Brain microvascular endothelial cell (primary cell): ENCODE measurements at places on chromosomes 3 and 15.

DNA sequence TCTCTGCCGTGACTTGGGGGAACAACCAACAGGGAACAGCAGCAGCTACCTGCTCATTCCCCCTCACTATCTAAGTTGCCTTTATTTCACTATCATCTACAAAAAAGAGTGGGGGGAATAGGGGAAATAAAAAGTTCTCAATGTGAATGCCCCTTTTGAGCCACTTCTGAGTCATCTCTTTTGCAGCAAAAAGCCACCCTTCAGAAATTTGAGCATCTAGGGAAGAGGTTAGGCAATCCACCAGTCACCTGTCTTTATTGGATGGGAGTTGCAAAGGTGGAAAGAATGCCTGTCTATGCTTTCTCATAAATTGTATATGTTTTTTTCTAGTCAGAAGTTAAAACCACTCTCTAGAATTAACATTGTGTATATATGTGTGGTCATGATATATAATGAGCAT lies 41.1 kb downstream of the GPD1L start:
- DNase-seq = no peak

DNA sequence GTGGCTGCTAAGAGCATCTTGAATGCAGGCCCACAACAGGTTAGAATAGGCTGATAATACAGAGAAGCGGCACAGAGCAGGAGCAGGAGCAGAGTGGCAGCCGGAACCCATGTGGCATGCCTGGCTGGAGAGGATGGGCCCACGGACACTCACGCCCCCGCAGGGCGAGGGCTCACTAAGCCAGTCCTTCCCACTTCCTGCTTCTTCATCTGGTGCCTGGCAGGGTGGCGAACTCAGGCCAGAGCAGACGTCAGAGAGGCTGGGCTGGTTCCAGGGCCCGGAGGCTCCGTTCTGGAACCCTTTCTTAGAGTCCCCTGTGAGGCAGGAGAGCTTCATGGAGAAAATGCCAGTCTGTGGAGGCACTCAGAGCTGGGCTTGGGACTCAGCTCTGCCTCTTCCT lies 195.1 kb downstream of the NTRK3 start:
- DNase-seq = no peak

GRCh38 chr3:75781079-75781745 lies 4.1 kb downstream of the ZNF717 start:
- DNase-seq = no peak

- DNase-seq = no peak
Observed at GRCh38 chr3:171260466-171260865, 199.7 kb downstream of the TNIK start.

GRCh38 chr3:161852744-161853143 lies 356.1 kb downstream of the OTOL1 start:
- DNase-seq = no peak

DNA sequence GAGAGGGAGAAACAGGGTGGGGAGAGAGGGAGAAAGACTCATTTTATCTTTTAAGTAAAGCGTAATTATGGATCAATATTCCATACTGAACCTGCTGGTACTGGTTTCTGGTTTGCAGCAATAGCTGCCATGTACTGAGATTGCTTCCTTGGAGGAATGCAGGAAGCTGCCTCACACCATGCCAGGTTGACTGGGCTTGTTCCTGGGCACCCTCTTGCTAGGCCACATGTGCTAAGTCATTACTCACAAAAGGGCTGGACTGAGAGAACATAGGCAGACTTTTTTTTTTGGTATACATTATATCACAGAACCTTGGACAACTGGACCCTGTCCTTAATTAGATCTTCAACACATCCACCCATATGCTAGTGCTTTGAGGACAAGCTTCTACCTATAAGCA lies 193.4 kb downstream of the ZNF621 start:
- DNase-seq = no peak

DNA sequence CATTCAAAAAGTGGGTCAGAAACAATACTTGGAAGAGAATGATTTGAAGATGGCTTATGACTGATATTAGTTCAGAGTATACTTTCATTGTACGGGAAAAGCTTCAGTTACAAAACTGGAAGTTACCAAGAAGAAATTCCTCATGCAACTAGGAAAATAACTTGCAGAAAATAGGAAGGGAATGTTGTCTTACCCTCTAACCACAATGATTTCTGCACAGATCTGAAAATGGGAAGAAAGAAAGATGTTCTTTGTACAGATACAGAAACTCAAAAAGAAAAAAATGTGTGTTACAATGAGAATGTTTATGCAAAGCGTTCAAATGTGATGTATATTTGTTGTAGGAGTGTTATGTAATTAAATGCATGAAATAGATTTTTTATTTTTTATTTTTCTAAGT lies 3.7 kb downstream of the ZNF280D start:
- no peak for DNase-seq

DNA sequence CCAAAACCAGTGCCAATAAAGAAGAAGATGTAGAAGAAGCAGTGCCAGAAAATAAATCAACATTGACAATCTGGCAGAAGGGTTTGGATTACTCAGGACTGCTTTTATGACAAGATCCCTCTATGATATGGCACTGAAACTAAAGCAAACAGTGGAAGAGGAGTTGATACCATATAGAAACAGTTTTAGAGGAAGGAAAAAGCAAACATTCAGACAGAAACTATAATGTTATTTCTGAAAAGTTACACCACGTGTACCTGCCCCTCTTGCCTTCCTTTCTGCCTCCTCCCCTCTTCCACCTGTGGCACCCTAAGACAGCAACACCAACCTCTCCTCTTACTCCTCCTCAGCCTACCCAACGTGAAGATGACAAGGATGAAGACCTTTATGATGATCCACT lies 63.0 kb downstream of the SFMBT1 start:
- no peak for DNase-seq

DNA sequence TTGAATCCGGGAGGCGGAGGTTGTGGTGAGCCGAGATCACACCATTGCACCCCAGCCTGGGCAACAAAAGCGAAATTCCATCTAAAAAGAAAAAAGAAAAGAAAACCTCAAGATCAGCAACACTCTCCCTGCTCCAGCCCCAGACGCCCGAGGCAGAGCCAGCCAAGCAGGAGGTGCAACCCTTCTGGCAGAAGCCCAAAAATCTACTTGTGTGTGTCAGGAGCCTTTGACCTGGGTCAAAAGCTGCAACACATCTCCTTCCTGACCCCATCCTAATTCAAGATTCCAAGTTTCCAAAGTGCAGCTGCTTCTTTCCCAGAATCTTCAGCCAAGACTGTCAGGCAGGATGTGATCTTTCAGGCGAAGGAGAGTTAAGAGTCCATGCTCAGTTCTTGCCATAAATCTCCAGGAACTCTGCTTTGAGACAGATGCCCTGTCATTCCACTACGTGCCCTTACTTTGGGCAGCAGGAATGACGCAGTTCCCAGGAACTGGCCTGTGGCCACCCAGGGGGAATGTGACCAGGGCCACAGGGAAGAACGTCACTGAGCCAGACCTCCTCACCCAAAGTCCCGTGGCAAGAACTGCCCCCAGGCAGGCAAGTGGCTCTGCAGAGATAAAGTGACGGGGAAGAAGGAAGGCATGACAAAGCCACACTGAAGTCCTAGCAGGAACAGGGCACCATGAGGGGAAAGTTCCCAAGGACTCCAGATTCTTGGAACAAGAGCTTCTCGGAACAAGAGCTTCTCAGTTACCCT lies 39.4 kb downstream of the SH3BP5 start:
- DNase-seq = no peak

- DNase-seq = no peak
Observed at GRCh38 chr15:51603002-51603401, 19.6 kb downstream of the DMXL2 start.

DNA sequence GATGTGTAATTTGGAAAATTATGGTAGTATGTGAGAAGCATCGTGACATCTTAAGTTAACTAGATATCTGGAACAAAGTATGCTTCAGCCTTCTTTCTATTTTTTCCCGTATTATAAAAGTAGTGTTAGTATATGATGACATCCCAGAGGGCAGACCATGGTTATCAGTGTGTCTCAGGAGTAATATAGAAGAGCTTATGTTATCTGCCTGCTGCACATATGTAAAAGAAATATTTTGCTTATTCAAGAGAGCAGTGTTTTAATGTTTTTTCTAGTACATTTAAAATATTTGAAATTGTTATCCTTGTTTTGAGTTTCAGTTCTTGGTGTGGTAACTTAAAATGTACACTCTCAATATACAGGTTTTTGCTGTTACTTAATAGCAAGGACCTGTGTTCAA lies 24.1 kb downstream of the PLCL2 start:
- DNase-seq = no peak

GRCh38 chr15:79903626-79904025 lies 6.8 kb upstream of the MTHFS start:
- DNase-seq = no peak

- DNase-seq = no peak
Observed at GRCh38 chr15:40953713-40954074, 423 bp downstream of the CHAC1 start.

DNA sequence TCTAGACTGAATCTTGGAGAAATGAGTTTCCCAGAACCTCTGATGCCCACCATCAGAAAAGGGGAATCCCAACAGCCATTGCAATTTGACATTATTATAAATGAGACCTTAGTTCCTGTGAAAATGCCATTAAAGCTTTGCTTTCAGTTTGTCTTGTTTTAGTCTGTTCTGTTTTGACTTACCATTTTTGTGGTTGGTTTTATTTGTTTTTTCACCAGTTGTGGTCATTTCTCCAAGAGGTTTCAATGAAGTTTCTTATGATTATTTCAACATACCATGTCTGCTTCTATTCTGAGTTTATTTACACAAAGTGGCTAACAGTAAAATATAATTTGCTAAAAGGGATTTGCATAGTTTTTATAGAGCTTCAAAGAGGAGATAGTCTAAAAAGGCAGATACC lies 175.0 kb upstream of the MCTP2 start:
- DNase-seq = no peak

GRCh38 chr3:52236424-52236886 lies 2.5 kb downstream of the TWF2 start:
- no peak for DNase-seq

DNA sequence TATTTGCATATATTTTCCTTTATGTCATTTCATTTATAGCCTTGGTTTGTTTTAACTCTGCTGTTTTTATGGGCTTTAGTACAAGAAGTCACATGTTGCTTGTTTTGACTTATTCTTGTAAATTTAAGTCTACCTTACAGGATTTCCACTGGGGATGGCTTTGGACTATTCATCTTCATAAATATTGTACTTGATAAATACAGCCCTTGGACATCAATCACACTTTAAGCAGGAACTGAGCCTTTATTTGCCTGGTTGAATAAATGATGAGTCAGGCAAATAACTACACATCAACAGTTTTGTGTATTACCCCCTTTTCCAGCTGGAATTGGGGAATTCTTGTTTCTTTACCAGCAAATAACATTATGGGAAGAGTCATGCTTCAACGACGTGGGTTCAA lies 286.0 kb downstream of the CNTN3 start:
- no peak for DNase-seq

- no peak for DNase-seq
Observed at GRCh38 chr15:83926116-83926515, 272.2 kb downstream of the ADAMTSL3 start.

DNA sequence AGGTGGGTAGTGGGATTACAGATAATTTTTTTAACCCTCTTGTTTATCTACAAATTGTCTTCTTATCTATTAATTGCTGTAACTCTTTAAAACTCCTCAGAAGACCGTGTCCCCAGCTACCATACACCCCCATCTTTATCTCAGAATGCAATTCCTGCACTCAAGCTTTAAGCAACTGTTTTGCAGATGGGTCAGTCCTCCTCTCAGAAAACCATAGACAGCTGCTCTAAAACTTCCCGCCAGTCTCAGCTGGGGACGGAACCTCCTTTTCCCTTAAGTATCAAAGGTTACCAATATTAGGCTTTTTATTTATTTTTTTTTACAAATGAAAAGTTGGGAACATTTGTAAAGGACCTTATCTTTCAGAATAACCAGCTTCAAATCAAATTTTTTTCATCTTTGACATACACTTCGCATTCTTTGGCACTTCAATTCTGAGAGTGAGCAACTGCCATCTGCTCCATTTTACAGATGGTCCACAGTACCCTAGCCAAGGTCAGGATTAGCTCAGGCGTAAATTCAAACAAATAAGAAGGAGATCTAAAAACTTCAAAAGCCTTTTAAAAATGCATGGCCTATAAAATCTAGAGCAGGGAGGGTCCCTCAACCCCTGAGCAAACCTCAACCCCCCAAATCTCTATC lies 1.3 kb downstream of the GATM start:
- DNase-seq = no peak

DNA sequence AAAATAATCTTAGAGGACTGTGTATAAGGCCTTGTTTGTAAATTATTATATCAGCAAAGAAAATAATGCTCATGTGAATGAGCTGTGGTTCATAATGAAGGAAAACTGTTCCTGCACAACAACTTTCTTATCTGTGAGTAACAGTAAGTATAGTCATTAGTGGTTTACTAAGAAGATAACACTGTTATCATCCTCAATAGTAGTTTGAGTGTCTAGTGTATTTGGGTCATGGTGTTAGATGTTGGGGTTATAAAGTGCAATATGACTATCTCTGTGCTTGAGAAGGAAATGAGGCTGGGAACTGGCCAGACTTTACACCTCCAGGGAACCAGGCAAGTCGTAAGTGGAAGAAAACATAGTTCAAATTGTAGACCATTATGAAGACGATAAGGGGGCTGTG lies 15.6 kb downstream of the VPS8 start:
- no peak for DNase-seq
